ENCODE measurements at places on chromosomes 1 and 21.

- no peak for DNase-seq
These were observed 27.4 kb downstream of the ELF3 start for GRCh38 chr1:202037706-202038296.

GRCh38 chr1:248733566-248733965 is 22.0 kb downstream of the LYPD8 start:
- no peak for DNase-seq

- DNase-seq, result peak; percentile 35
These were observed 31.0 kb upstream of the CD1D start for GRCh38 chr1:158149577-158150269.

DNA sequence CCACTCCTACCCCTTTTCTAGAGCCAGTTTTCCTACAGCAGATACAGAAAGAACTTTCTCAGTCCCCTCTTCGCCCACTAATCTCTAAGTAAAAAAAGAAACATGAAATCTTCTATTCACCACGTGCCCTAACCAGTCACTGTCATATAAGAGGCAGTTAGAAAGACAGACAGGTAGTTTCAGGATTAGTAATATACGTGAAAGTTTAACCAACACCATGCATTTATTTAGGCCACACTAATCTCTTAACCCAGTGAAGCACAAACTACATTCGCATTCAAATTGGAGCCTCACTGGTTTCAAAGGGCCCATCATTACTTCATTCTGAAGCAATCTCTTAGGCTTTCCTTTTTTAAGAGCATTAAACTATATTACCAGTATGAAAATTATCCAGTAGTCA is 10.1 kb downstream of the GPATCH2 start:
- peak; percentile 15 for DNase-seq

- peak; percentile 42 for DNase-seq
These were observed 436 bp upstream of the TTLL7 start for GRCh38 chr1:83999316-83999819.

GRCh38 chr1:19479351-19480120 is 5.8 kb downstream of the CAPZB start:
- DNase-seq, result no peak

- DNase-seq, result no peak
These were observed 19.8 kb downstream of the PLA2G2E start for GRCh38 chr1:19903621-19904020.

DNA sequence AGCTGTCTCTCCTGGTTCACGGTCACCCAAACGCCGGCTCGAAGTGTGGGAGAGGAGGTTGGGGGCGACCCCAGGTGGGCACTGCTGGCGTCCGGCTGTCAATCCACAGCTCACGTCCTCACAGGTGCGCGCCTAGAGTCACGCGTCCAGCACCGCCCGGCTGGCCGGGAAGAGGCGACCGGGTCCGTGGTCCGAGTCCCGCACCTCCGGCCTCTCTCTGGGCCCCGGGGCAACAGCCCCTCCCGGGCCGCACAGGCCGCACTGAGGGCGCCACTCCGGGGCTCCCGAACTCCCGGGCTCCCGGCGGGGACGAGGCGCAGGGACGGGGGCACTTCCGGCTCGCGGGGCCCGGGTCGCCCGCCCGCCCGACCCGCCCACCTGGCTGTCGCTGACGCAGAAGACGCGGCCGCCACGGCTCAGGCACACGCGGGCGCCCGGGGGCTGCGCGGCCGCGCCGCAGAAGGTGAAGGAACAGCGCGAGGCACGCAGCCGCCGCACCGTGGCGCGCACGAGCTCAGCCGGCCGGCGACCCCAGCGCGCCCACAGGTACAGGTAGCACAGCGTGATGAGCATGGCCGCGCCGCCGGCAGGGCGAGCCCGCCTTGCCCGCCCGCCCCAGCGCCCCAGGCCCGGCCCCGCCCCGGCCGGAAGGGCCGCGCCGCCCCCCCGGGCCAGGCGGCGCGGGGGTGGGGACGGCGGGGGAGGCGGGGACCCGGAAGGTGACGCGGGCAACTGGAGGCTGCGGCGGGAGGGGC is at the start of gene HLCS:
Gene HLCS (minus strand): TSS at position 604 of the 755 bp plus-strand sequence. CDS start 31 bp downstream, at position 573.
- DNase-seq, result peak; percentile 76

DNA sequence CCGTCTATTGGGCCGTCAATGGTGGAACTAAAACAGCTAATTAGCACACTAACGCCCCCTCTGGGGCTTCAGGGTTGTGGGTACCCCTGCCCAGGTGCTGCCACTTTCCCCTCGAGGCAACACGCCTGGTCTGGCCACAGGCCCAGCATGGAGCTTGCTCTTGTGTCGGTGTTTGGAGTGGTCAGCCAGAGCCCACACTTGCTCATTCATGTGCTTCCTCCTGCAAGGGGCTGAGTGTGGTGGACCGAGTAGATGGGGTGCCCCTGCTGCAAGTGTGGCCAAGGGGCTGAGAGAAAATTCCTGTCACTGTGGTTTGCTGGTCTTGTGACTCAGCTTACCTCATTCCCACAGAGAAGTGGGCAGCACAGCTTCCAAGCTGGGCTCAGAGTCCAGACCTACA is 25.7 kb downstream of the HTR6 start:
- no peak for DNase-seq

DNA sequence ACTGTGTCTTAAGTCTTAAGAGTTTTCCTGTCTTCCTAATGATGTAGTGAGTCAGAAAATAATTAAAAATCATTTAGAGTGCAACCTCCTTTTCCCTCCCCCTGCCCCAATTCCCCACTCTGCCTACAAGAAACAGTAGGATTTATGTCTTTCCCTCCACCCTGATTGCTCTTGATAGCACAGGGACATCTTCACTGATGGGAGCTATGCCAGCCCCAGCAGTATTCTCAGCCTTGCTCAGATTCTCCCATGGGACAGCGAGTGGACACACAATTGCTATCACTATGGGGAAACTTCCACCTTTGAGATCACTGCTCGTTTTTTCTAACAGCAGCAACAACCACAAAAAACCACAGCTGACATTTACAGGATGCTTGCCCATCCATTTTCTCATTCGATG is 216.6 kb upstream of the PLXNA2 start:
- DNase-seq, result no peak
